NK-92 treated with Interleukin-12 subunit alpha and Interleukin-12 subunit beta, amount 100 ng/mL, for 24 hours (cell line): ENCODE measurements at places on chromosomes 11 and 22.

- no peak for DNase-seq
These were observed 345.9 kb downstream of the MIAT start for GRCh38 chr22:27003297-27003696.

DNA sequence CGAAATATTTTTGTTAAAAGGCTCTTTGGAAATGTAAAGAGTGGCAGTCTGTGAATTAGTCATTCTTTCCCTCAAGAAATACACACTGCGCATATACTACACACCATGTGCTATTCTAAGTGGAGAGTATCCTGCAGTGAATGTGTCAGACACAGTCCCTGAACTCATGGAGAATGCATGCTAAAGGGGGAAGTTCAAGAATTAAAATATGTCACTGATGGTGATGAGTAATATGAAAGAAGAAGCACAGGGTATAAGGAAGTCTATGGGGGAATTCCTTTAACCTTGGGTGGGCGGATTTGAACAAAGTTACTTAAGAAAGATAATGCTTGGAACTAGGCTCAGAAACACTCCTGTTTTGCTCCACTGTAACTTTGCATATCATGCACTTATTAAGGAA lies 153.0 kb downstream of the LRRC4C start:
- DNase-seq: no peak

DNA sequence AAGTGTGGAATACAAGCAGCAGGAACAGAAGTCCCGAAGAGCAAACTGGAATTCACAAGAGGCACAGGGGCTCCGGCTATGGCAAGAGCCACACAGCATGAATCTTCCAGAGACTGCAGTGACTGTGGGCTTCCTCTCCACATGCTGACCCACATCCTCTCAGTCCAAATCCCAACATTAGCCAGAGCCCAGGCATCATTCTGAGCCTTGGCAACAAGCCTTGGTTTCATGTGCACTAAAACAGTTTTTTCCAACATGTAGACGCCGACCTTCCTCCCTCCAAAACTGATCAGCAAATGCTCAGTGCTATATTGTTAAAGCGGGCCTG lies 91.7 kb upstream of the CSNK2A3 start:
- no peak for DNase-seq

GRCh38 chr22:38107692-38108515 lies 2.6 kb downstream of the BAIAP2L2 start:
- no peak for DNase-seq

GRCh38 chr11:125253795-125254525 lies 89.4 kb downstream of the PKNOX2 start:
- no peak for DNase-seq

DNA sequence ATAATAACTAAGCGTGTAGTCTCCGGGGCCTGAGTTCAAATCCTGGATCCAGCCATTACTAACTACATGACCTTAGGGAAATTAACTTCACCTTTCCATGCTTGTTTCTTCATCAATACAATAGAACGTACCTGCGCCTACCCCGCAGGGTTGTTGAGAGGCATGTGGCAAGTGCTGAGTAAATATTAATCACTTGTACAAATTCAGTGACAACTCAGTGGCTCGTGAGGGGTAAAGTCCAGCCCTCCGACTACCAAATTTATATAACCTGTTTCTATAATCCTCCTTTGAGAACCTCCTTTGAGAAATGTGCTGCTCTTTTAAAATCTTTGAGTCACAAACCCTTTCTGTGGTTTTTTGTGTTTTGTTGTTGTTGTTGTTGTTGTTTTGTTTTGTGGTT lies 49.8 kb downstream of the FEZ1 start:
- DNase-seq: no peak

- no peak for DNase-seq
These were observed 21.8 kb upstream of the UVRAG start for GRCh38 chr11:75792997-75793800.

GRCh38 chr11:122851366-122851966 lies 13.2 kb downstream of the CRTAM start:
- DNase-seq: no peak

- no peak for DNase-seq
These were observed 301.2 kb downstream of the AASDHPPT start for GRCh38 chr11:106378513-106379179.

GRCh38 chr11:121237686-121238658 lies 54.6 kb upstream of the SC5D start:
- no peak for DNase-seq

- DNase-seq: no peak
These were observed 126.3 kb downstream of the MPPED2 start for GRCh38 chr11:30459821-30460220.

GRCh38 chr11:117081908-117082307 lies 16.3 kb downstream of the SIK3 start:
- DNase-seq: no peak

GRCh38 chr11:111308140-111308539 lies 9.8 kb downstream of the POU2AF3 start:
- DNase-seq: no peak

DNA sequence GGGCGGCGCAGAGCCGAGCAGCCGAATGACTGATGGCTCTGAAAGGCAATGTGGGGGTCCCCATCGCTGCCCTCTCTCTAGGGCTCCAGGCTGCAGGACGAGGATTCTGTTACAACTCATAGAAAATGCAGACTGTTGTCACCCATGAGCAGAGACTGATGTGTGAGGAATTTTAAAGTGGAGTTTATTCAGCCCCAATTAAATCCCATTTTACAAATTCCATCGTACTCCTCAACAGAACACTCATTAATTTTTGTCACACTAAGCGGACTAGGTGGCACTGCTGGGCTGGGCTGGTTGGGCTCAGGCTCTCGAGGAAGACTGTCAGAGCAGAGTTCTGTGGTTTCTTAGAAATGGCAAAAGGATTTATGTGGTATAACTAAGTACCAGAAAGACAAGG lies 102.6 kb upstream of the SPON1 start:
- DNase-seq: no peak

DNA sequence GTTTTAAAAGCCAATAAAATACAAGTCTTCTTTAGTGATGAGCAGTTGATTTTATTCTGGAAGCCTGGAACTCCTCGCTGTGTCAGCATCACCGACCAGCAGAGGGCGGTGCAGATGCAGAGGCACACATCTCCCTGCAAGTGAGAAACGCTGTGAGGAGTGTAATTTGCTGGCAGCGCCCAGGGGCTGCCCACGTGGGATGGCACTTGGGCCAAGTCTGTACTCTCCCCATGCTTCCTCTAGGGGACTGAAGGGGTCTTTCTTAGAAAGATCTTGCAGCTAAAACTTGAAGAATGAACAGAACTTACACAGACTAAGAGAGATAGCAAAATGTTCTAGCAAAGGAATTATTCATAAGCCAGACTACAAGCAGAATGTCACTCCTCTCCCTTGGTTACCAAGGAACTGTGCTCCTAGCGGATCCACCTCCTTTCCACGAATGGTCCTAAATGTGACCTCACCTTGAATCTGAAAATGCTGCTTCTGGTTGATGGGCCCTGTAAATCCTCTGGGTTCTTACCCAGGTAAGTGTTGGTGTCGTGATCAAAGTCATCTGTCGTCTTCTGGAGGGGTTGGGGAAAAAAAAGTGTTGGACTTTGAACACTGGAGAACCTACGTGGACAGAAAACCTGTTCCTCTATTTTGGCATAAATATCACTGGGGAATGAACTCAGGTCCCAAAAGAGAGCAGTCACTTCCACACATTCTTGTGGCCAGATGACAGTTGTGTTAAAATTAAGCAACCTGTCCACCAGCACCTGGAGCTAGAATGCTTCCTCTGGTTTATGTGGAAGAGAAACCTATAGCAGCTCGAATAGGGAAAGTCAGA lies 31.8 kb downstream of the CNTF start:
- DNase-seq: peak; percentile 53

- no peak for DNase-seq
These were observed 5.7 kb downstream of the SLC16A8 start for GRCh38 chr22:38078046-38078840.

- no peak for DNase-seq
These were observed 1.4 kb upstream of the TCN2 start for GRCh38 chr22:30605449-30606110.

GRCh38 chr11:12693479-12694182 lies 19.4 kb downstream of the TEAD1 start:
- no peak for DNase-seq

- no peak for DNase-seq
These were observed 68.2 kb downstream of the METTL15 start for GRCh38 chr11:28176351-28176750.

- DNase-seq: no peak
These were observed 6.1 kb upstream of the PNPLA3 start for GRCh38 chr22:43917521-43917920.

- DNase-seq: no peak
These were observed 101.8 kb upstream of the SORL1-AS1 start for GRCh38 chr11:121554552-121554951.

- DNase-seq: no peak
These were observed 25.2 kb upstream of the DEPDC7 start for GRCh38 chr11:32990481-32990880.

GRCh38 chr22:43928468-43928867 lies 4.9 kb downstream of the PNPLA3 start:
- DNase-seq: no peak

DNA sequence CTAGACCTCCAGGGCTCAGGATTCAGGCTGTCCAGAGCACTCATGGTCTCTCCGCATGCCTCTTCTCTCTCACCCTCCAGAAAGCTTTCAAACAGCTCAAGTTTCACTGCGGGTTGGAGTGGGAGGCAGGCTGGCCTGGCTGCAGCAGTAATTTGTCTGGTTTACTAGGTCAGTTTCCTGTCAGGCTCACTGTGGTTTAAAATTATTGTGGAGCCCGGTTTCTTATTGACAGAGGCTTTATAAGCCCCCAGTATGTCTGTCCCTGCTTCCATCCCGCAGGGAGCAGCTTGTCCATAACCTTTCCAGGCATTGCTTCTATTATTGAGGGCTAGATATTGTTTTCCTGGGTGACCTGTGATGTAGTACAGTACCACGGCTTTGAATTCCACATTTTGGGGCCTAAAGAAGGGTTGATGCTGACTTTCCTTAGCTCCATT lies 235.3 kb upstream of the SORL1-AS1 start:
- DNase-seq: no peak

GRCh38 chr11:23236826-23237555 lies 376.7 kb upstream of the CCDC179 start:
- no peak for DNase-seq

- no peak for DNase-seq
These were observed 694.7 kb downstream of the NTM start for GRCh38 chr11:132064987-132065620.

DNA sequence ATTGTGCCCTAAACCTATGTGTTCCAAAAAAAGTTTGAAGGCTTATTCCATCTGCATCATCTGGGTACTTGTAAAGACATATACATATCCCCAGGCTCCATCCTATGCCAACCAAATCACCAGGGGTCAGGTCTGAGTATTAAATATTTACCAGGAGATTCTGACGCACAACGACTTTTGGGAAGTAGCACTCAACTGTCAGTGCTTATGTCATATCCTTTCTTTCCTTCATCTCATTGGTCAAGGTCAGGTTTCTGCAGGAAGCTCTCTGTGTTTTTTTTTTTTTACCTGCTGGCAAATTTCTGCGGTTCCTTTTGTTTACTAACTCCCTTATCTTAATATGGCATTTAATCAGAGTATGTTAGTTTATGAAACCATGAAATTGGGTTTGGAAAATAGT lies 22.5 kb upstream of the CYP2R1 start:
- DNase-seq: no peak

GRCh38 chr11:134398079-134398444 lies 14.0 kb downstream of the B3GAT1 start:
- no peak for DNase-seq

GRCh38 chr22:23117891-23118646 lies 23.7 kb downstream of the RSPH14 start:
- DNase-seq: no peak

DNA sequence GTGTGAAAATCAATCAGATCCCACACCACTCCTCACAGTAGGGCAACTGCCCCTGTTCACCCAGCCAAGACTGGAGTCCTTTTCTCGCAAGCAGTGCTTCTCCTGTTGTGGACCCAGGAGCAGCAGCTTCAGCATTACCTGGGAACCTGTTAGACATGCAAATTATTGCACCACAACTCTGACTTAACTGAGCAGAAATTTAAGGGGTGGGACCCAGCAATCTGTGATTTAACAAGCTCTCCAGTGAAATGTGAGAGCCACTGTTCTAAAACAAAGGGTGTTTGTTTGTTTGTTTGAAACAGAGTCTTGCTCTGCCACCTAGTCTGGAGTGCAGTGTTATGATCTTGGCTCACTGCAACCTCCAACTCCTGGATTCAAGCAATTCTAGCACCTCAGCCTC lies 591.4 kb downstream of the SOX6 start:
- DNase-seq: no peak

DNA sequence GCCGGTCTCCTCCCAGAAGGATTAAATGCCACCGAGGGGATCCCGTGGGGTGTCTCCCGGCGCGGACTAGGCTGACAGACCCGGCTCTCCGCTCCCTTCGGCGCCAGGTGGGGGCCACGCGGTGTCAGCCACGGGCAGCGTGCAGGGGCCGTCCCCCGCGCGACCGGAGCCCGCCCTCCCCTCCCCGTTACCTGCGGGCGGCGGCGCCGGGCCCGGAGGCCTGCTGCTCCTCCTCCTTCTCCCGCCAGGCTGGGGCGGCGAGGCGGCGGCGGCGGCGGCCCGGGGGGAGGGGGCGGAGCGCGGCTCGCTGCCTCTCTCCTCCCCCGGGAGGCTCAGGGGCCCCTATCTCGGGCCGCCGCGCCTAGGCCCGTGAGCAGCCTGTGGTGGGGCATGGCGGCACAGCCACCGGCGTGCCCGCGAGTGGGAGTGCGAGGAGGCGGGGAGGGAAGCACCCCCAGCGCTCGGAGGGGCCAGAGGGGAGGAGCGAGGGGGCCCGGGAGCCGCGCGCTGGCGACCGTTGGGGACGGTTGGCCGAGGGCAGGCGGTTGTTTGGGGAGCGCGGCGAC lies 450 bp downstream of the ZBTB44 start:
- DNase-seq: peak; percentile 77

GRCh38 chr11:75356613-75357012 lies 5.2 kb upstream of the ARRB1 start:
- no peak for DNase-seq

DNA sequence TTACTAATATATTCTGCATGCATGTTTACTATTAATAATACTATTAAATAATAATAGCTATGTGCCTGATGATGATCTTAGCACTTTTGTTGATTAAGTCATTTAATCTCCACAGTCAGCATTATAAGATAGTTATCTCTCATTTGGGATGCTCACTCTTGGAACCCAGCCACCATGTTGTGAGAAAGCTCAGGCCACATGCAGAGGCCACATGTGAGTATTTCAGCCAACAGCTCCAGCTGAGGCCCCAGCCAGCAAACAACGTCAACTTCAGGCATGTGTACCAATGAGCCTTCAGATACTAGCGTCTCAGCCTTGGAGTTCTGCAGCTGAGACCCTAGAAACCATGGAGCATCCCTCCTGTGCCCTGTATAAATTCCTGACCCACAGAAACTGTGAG lies 798.1 kb upstream of the LRRC4C start:
- DNase-seq: no peak
